ENCODE measurements at places on chromosomes 1 and 21.

DNA sequence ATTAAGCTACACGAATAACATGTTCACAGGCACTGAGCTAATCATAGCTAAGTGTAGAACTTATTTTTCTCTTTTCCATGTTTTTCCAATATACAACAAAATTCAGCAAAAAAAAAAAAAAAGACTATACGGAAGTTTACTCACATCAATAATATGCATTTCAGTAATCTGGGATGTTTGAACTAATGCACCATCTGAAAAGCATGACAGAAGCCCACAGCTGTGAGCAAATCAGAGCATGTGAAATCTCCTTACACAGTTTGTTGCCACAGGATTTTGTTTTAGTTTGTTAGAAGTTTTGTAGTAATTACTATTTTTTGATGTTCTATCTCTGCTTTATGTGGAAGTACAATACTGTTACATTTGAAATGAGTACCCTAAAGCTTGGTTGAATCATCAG, 1051.7 kb downstream of the TTLL7 start:
- DNase-seq: no peak

DNA sequence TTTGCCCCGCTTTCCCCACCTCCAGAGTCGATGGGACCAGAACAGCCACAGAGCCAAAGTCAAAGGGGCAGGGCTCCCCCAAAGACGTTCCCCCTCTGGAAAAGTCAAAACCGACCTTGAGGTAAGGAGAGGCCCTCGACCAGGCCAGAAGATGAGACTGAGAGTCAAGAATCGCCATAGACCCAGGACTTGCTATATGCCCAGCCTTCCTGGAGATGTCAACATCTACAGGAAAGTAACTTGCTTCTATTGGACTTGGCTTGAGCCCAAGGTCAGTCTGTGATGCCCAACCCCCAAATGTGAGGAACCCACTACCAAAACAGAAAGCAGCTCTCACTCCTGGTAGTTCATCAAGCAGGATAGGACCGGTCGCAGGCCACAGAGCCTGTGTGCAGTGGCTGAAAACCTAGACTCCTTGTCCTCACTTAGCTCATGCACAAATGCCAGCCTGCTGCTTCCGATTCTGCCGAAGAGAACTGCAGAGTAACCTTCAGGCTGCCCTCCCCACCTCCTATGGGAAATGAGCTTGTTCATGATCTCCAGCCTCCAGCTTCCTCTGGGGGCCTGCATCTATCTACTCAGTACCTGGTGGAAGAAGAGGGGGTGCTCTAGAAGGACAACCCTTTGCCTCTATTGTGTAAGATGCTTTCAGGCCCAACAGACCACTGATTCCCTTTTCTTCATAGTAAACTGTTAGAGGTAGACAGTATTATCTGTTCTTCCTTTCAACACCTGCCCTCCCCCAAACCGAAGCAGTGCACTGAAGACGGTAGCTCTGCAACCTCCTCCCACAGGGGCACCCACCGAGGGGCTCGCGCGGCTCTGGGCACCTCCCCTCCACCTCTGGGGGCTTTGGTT, 1.4 kb downstream of the ACOT7 start:
- DNase-seq: peak; percentile 55

GRCh38 chr1:182676274-182676673, 8.1 kb downstream of the RGS8 start:
- DNase-seq: no peak

DNA sequence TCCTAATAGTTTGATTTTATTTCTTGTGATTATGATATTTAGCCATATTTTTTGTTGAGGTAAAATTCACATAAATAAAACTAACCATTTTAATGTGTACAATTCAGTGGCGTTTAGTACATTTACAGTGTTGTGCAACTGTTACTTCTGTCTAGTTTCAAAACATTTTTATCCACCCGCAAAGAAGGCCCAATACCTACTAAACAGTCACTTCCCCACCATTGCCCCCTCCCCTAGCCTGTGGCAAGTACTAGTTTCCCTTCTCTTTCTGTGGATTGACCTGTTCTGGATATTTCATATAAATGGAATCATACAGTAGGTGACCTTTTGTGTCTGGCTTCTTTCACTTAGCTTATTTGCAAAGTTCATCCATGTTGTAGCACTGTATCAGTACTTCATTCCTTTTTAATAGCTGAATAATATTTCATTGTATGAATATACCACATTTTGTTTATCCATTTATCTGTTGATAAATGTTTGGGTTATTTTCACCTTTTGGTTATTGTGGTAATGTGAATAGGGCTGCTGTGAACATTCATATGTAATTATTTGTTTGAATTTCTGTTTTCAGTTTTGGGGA, 4.1 kb downstream of the FLVCR1 start:
- DNase-seq: no peak

GRCh38 chr1:111204983-111205713, 4.7 kb upstream of the DENND2D start:
- DNase-seq: no peak

- DNase-seq: no peak
Observed at GRCh38 chr1:60296794-60297193, 223.2 kb upstream of the C1orf87 start.

DNA sequence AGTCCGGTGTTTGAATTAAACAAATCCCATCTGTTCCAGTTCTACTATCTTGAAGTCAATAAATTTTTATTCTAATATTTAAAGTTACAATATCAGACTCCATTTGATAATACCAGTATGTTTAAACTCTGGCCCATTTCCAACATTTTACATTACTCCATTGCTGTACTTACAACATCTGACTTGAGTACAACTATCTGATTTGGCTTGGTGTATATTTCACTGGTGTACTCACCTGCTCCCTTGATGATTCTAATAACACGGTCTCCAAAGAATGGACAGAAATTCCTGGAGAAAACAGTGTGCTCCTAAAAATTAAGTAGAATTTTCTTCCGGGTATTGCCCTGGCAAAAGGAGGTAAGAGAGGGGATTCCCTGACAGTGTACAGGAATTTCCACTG, 680.5 kb upstream of the ADAMTS5 start:
- no peak for DNase-seq

- DNase-seq: no peak
Observed at GRCh38 chr1:219304227-219305226, 130.8 kb downstream of the LYPLAL1 start.

GRCh38 chr1:183956559-183957188, 80.9 kb downstream of the COLGALT2 start:
- peak; percentile 92 for DNase-seq

DNA sequence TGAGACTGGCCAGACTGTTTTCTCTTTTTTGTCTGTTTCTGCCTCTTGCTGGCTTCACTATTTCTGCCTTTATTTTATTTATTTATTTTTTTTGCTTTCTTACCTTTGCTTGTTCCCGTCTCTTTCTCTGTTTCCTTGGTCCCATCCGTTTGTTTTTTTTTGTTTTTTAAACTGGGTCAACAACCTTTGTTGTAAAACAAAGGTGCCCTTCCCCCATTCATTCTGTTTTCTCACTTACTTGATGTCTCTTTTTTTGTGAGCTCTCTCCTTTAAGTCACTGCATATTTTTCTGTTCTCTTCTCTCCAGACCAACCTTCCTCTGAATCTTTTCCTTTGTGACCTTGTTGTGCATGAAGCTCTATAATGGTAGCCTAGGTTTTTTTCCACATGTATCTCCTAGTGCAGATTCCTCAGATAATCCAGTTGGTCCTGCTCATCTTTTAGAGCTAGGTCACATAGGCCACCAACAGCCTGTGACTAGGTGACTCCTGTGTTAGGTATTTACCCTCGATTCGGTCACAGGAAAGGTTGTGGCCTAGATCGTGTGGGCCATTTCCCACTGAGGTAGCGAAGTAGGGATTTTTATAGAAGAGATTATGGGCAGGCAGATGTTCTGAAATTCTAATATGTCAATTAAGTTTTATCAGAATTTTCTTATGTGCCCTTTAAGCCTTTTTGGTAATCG, 15.9 kb downstream of the GNAI3 start:
- no peak for DNase-seq

DNA sequence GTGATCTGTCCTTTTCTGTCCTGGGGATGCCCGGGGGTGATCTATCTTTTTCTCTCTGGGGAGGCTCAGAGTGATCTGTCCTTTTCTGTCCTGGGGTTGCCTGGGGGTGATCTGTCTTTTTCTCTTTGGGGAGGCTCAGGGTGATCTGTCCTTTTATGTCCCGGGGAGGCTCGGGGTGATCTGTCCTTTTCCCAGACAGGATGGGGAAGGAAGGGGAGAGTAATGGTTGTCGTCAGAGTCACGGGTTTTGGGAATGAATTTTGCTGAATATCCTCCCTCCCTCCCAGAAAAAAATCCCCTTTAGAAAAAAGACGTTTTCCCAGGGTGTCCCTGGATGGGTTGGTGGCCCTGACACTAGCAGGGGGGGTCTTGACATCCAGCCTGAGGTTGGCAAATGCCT, 91.5 kb downstream of the ARHGEF10L start:
- DNase-seq: no peak

GRCh38 chr1:165641231-165641987, 10.4 kb downstream of the MGST3 start:
- DNase-seq: no peak

DNA sequence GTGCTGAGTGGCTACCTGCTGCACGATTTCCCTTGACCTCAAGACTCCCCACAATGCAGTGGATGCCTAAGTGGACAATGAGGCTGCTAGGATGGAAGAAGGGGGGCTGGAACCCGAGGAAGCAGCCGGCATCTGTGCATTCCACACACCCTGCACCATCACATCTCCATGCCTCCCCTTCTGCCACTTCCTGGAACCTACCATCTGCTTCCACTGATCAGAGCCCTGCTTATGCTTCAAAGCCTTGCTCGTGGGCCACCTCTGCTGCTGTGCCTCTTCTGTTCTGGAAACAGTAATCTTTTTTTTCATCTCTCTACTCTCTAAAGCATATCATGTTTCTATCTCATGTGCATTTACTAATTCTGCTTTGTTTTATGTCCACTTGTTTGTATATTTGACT, 66.2 kb upstream of the WDR26 start:
- peak; percentile 50 for DNase-seq

GRCh38 chr1:56360021-56360420, 219.3 kb downstream of the PLPP3 start:
- DNase-seq: no peak

DNA sequence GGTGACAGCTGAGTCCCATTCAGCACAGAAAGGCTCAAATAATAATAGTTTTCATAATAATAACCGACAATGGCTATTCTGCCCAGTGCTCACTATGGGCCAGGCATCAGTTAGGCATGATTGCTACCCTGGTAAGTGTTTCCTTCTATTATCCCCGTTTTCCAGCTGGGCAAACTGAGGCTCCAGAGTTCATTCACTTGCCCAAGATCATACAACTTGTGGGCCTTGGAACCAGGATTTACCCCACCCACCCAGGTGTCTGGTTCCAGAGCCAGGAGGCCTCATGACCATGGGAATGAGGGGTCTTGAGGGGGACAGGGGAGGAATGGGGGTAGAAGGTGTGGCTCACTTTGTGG, 518 bp downstream of the PLOD1 start:
- no peak for DNase-seq

DNA sequence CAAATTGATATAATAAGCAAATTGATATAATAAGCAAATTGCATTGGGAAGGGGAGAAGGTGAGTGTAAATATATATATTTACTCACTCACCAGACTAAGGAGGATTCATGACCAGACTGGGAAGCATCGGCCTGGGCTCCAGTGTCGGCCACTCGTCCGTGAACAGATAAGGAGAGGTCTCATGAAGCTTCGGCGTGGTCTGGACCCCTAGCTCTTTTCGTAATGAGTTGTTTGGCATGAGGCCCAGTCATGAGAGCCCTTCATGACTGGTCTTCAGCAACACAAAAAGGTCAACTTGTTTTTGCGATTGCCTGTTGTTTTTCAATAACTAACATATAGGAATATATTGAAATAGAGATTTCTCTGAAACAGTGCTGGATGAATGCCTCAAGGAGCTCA, 222.9 kb upstream of the KCNK2 start:
- no peak for DNase-seq

- no peak for DNase-seq
Observed at GRCh38 chr21:44766818-44767354, 34.7 kb downstream of the UBE2G2 start.

- no peak for DNase-seq
Observed at GRCh38 chr1:165345502-165345901, 11.0 kb downstream of the LMX1A start.

DNA sequence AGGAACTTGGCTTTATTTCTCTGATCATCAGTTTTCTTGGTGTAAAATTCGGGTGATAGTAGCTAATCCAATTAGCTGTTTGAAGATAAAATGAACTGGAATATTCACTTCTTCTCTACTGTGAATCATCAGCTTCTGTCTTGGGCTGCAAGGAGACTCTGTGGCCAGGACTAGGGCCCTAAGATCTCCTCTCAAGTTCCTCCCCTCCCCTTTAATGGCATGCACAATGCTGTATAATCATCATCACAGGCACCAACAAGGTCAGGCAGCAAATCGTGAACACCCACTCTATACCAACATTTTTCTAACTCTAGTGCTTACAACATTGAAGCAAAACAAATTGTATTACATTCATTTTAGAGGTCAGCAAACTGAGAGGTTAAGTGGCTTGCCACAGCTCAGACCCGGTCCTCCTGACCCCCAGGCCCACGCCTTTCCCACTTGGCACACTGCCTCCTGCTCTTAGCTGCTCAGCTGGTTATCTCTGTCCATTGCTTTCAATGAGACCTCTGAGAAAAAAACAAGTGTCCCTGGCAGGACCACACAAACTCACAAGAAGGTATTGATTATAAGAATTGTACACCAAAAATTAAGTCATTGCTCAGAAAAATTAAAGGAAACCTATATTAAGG, 31.8 kb downstream of the LRRC52 start:
- no peak for DNase-seq

- DNase-seq: no peak
Observed at GRCh38 chr21:45830221-45830640, 151.3 kb upstream of the COL6A1 start.

DNA sequence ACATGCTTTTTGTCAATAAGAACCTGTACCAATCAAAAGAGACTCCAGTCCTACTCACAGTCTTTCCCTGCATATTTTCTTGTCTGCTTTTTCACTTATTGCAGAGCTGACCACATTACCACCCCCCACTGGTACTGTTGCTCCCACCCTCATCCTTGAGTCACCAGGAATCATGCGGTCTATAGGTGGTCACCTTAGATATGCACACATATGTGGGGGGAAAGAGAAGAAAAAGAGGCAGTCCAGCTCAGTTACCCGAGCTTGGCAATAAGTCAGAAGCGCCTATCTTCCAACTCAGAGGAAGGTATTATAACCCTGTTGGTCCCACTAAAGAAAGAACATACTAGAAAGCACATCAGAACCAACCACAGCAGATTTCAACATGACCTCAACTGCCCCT, 119.2 kb downstream of the SMYD2 start:
- DNase-seq: no peak

DNA sequence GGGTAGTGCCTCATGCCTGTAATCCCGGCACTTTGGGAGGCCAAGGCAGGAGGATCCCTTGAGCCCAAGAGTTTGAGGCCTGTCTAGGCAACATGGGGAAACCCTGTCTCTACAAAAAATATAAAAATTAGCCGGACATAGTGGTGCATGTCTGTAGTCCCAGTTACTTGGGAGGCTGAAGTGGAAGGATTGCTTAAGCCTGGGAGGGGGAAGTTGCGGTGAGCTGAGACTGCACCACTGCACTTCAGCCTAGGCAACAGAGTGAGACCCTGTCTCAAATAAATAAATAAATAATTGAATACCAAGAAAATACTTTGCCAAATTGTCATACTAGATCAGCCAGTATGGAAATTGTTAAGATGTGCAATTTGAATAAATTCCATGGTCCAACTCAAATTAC, 5.9 kb upstream of the RBBP5 start:
- no peak for DNase-seq

GRCh38 chr1:153536671-153537375, 1.0 kb upstream of the S100A6 start:
- DNase-seq: no peak

- no peak for DNase-seq
Observed at GRCh38 chr1:235112297-235113182, 16.1 kb downstream of the TOMM20 start.

GRCh38 chr1:210438928-210439841, 110.5 kb downstream of the HHAT start:
- DNase-seq: no peak
